Activated CD8-positive, alpha-beta memory T cell treated with anti-CD3 and anti-CD28 coated beads for 1 hour (primary cell): ENCODE measurements at places on chromosomes 7 and 10.

DNA sequence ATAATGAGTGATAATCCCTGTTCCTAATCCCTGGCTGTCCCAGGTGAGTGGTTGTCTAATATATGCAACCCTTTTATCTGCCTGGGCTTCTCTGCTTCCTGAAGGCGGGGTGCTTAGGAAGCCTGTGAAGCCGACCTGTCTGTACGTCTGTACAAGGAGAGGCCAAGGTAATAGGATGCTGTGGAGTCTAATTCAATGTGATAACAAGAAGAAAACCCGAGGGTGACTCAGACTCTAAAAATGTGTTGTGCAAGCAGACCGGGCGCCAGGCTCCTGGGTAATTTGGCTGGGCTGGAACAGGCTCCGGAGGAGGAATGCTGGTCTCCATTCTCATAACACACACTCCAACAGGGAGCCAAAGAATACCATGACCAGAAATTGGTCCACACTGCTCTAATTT, 43.6 kb downstream of the THNSL1 start:
- DNase-seq: no peak

- DNase-seq: no peak
These were observed 516.4 kb downstream of the RPS24 start for GRCh38 chr10:78550090-78550489.

GRCh38 chr10:103939522-103939921, 21.5 kb upstream of the STN1 start:
- DNase-seq: no peak

DNA sequence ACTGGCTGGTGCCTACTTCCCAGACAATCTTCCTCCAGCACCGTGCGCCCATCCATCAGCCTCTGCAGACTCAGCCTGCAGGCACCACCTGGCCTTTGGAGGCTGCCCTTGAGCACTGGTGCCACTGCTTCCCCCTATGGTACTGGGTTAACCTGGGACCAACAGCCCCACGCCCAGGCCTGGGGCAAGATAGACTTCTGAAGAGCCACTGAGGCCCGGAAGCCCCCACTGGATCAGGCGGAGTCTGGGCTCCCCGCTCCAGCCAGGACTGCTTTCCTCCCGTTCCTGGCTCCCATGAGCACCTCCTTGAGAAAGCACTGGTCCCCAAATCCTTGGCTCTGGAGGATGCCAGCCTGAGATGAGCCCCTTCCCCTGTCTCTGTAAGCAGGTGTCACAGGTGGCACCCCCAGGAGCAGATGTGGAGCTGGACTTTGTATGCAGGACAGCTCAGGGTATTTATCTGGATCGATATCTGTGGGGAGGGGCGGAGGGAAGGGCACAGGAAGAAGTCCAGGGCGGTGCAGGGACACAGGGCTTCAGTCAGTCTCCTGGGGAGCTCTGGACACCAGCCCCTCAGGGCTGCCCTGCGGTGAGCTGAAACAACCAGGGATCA, 206.5 kb upstream of the PPP2R2D start:
- no peak for DNase-seq

DNA sequence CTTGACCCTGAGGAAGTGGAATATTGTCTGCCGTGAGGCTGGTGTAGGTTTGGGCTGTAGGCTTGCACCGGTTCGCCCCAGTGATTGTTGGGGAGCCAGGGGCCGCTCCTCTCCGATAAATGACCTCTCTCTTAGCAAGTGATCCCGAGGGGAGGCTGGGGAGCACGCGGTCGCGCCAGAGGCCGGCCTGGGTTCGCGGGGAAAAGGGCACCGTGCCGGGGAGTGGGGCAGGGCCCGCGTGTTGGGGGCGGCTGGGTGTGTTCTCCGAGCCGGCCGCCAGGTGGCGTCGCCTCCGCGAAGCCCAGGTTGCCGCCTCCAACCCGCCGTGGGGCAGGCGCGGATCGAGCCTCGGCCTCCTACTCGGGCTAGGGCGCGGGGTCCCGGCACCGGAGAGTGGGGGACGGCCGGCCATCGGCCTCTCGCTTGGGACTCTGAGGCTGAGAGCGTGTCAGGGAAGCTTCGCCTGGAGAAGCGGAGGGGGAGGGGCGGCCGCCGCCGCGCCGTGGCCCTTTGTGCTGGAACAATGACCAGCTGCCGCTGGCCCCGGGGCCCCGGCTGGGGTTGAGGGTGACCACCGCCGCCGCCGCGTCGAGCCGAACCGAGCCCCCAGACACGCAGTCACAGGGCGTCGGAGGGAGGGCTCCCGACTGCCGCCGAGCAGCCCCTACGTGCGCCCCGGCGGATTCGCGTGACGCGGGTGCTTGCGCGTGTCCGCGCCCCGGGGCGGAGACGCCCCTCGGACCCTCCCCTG, 442 bp upstream of the LZTS2 start:
- peak; percentile 64 for DNase-seq
